ENCODE measurements at places on chromosomes 13 and 19.

GRCh38 chr13:41411060-41411459 lies 46.3 kb upstream of the RGCC start:
- DNase-seq: no peak

DNA sequence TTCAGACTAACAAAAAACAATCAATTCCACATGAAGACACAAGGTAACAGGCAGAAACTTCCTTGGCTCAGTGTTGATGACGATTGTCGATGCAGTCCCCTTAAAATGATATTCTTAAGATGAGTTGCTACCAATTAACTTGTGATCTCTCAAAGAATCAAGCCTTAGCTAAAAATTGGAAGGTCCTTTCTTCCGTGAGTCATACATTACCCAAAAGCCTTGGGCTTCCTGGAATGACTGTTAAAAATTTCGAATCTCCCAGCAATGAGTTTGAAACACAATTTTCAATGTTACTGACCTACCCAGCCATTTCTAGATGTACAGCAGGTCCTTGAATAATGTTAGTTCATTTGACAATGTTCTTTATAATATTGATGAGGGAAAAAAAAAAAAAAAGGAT lies 28.0 kb upstream of the RB1 start:
- DNase-seq: no peak

DNA sequence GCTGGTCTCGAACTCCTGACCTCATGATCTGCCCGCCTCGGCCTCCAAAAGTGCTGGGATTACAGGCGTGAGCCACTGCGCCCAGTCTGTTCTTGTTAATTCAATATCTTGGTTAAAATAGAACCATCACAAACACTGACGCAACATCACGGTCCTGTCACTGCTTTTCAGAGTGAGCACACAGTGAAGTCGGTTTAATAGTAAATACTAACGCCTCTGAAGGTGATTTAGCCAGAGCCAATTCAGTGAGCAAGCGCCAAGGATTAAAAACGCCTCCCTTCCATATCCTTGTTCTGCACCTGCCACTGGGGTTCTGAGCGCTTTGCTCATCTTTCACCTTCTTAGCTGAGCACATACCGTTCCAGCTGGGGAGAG lies 30.3 kb downstream of the LAMP1 start:
- DNase-seq: no peak

GRCh38 chr13:24040835-24041234 lies 119.7 kb upstream of the SPATA13 start:
- DNase-seq: no peak

DNA sequence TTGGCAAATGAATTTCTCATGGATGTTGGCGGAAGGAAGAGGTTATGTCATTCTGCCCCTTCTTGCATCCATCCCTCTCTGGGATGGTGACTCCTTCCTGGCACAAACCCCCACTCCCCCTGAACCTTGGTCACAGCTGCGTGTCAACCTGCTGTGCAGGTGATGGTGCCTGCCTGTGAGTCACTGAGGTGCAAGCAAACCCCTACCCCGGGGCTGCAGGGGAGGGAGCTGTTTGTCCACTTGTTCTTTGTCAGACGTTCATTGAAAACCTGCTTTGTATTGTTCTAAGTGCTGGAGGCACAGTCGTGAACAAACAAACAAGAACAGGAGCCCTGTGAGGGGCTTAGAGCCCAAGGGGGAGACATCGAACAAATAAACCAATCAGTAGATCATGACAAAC lies 2.0 kb upstream of the GAPDHS start:
- DNase-seq: no peak

GRCh38 chr13:76976929-76977328 lies 15.0 kb upstream of the CLN5 start:
- no peak for DNase-seq

GRCh38 chr19:29965492-29965891 lies 23.5 kb downstream of the URI1 start:
- DNase-seq: no peak
